Activated CD4-positive, alpha-beta T cell treated with anti-CD3 and anti-CD28 coated beads, Interleukin-2, amount 50 U/mL, for 4 hours (primary cell): ENCODE measurements at places on chromosomes 3 and 15.

DNA sequence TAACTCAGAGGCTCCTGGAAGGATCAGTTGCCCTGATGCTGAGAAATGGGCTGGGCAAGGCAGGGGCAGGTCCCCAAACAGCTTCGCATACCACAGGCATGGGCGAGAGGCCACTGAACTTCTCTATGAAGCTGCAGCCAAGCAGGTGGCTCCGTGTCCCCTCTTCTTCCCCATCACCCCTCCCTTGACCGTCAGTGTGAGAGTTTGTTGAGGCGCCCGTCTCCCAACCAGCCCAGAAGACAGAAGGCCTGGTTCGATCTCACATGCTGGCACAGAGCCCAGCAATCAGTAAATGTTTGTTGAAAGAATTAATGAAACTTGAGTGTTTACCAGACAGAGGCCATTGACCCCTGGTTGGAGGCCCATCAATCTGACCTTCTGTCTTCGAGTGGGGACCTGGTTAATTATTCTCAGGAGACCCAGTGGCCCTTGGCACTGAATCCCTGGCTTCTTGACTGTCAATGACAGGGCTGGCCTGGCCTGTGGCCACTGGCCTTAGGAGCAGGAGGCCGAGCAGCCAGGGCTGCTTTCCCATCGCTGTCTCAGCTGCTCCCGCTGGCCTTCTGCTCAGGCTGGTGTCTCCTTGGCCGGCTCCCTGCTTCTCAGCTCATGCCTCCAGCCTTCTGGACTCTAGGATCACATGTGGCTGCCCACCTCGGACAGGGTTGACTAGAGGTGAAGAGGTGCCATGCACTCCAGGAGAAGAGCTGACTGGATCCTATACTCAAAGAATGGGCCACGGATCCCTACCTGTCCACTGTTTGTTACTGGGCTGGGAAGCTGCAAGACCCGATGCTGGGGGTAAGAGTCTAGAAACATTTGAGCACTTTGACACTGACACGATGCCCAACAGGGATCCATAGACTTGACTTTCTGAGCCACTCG is 113.4 kb downstream of the ASB7 start:
- DNase-seq = no peak

- no peak for DNase-seq
These were observed 507.9 kb upstream of the TPRG1 start for GRCh38 chr3:188663839-188664238.

GRCh38 chr15:86199467-86200145 is 119.9 kb downstream of the AGBL1 start:
- no peak for DNase-seq

DNA sequence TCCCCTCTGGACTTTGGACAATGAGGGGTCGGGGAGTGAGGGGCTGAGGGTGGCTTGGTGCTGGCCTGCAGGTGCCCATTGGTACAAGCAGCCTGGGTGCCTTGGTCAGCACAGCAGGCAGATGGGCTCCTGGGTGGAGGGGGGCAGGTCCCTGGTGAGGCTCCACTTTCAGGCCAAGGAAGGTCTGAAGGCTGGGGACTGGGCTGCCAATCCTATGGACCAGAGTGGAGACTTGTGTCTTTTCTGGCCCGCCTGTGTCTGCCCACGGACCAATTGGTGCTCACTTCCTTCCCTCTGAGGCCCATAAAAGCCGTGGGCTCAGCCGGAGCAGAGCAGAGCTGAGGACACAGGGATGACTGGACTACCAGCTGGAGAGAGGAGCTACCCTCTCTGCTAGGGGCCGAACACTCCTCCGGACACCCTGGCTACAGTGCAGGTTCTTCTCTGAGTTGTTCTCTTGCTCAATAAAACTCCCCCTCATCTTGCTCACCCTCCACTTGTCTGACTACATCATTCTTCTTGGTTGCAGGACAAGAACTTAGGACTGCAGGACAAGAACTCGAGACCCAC is 31.9 kb upstream of the IREB2 start:
- no peak for DNase-seq

DNA sequence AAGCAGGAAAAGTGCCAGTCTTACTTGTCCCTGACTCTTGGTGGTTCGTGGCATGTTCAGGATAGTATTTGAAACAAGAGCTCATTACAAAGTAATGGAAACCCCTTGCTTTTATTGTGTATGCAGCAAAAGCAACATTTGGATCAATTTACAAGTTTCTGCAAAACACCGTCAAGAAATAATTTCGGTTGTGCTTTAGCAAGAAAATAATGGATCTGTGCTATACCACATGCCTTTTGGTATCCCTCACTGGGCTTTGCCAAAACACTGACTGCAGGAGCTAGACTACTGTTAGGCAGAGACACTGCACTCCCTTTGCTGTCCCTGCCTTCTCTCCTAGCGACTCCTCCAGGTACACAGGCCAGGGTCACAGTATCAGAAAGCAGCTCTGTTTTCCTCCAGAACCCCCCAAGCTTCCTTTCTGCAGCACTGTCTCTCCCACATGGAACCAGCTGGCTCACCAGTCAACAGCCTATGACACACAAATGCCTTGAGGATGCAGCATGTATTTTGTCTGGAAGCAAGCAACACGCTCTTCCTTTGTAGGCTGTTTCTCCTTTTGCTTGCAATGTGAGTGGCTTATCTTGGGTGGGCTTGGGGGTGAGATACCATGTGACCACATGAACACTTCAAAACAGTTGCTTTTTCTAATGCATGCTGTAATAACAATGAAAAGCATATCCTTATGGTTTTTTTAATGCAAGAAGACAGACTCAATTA is 111.4 kb downstream of the PGPEP1L start:
- DNase-seq = no peak

DNA sequence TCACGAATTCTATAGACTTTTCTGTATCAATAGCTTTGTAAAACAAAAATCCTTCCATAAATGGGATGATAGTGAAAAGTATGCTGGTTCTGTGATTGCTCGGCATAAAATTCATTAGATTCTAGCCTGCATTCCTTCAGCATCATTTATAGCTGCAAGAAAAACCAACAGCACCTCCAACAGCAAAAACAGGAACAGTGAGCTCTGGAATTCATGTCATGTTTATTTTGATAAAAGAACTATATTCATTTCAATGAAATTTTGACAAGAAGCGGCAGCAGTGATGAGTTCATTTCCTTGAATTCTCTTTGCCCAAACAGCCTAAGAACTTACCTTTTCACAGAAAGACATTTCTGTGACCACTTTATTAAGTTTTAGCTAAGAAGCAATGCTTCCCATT is 515.2 kb upstream of the CCDC54 start:
- no peak for DNase-seq
